ENCODE measurements at places on chromosomes 2 and 18.

DNA sequence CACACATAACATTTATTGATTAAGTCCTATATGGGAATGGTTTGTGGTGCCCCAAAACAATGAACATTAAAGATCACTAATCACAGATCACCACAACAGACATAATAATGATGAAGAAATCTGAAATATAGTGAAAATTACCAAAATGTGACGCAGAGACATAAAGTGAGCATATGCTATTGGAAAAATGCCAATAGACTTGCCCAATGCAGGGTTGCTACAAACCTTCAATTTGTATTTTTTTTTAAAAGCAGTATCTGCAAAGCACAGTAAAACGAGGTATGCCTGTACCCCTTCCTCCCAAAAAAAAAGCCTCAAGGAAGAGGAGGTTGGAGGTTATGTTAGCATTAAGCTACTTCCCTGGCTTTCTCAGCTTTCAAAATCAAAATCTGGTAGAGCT, 131.1 kb downstream of the RBMS1 start:
- no peak for DNase-seq

DNA sequence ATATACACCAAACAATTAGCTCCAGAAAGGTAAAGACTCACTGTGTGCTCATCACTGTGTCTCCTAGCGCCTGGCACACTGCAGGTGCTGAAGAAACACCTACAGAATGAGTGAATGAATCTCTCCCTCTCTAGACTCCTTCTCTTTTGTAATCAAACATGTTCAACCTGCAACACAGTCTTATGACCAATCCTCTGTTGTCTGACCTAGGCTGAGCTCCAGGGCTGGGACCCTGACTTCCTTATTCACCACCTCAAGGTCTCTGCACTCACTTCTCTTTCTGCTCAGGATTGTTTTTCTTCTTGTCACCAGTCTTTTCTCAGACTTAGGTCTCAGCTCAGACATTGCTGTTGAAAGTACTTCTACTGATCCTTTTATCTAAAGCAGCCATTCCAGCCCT, 9.8 kb downstream of the CKAP2L start:
- no peak for DNase-seq

DNA sequence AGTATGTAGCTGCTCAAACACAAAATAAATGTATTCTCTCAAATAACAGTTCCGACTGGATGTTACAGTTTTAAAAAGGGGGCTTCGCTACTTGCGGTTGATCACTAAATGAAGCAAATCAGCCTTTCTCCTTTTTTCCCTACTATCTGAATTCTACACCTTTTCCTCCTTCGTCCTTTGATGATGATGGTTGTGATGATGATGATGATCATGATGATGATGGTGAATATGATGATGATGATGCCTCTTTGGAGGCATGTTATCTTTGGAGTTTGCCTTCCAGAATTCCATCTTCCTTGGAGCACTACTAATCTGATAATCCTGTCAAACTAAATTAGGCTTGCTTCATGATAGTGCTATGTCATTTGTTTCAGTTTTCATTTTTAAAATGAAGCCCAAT, 1073.3 kb downstream of the SOCS6 start:
- no peak for DNase-seq

GRCh38 chr2:197152451-197153228, 157.9 kb downstream of the ANKRD44 start:
- DNase-seq = no peak

GRCh38 chr2:111167076-111167862, 46.6 kb downstream of the BCL2L11 start:
- DNase-seq = no peak

Measured in stimulated activated CD4-positive, alpha-beta T cell treated with anti-CD3 and anti-CD28 coated beads, Interleukin-4, amount 100 ng/mL, for 48 hours (primary cell).